ENCODE measurements at places on chromosomes 12 and 14.

DNA sequence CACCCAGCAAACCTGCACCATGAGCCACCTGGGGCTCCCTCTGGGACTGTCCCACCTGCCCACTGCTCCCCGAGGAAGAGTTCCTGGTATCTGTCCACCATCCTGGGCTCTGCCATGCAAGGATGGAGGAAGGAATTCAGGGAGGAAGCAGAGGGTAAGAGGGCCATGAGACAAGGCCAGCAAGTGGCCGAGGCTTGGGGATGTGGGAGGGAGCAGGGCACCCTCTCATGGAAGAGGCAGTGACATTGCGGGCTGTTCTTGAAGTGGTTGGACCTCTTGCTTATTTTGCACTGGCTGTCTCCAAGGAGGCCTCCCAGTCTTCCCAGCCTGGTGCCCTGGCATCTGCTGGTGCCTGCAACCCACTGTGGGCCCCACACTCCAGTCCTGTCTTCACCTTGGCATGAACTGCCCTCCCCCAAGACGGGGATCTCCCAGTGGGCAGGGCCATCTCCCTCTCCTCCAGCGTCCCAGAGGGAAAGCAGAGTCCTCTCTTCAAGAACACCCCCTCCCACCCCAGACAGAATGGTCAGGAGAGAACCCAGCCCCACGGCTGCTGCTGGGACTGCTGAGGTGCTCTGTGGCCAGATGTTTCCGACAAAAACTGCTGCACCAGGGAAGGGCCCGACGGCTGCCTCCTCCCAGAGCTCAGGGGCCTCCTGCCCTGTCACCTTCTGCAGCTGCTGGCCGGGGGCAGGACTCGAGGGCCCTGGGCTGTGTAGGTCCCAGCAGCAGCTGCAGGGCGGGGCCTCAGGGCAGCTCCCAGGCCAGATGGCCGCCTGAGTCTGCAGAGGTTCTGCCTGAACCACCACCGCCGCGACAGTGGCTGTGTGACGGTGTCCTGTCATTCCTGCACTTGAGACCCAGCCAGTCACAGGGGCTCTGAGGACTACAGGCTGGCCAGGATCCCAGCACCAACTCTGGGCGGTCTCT, 1.8 kb upstream of the AKT1 start:
- DNase-seq = no peak

DNA sequence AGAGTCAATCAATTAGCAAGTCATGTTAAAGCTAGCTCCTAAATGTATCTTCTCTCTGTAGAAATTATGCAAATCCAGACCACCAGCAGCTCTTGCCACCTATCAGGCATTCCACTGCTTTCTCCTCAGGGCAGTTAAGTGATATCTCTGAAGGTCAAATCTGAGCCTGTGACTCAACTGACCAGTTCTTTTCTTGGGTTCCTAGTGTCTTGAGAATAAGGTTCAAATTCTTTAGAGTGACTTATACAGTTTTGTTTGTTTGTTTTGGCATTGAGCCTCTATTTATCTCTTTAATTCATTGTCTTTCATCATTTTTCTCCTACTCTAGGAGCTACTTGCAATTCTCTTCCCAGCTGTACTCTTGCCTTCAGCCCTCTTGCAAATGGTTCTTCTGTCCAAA, 2.5 kb upstream of the LRIG3 start:
- DNase-seq = no peak

DNA sequence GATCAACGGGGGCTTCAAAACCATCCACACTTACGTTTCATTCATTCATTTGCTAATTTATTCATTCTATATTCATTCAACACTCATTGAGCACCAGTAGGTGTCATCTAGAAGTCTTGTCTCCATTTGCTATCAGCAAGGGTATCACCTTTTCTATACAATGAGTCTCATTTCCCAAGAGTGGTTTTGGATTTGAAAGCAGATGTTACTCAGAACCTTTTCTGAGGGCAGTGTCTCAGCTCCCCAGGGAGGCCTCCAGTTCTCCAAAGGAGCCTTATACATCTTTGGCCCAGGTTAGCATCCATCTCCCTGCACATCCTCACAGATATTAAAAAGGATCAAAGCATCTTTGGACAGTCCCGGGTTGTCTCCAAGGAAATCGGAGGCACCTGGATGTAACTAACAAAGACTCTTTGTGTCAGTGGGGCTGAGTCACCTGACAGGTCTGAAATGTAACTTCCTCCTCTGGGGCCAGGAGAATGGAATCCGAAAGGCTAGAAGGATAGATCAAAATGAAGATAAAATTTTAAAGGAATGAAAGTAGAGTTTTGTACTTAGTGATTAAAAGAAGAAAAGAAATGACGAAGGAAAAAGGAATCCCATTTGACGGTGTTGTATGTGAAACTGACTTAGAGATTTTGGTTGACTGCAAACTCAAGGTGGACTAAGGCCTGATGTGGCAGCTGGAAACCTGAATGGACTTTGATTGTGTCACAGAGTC, 103.0 kb downstream of the VCPKMT start:
- no peak for DNase-seq

- DNase-seq = no peak
Measured at GRCh38 chr12:2618291-2618995, 176.3 kb upstream of the FKBP4 start.

GRCh38 chr12:2374092-2374906, 321.5 kb downstream of the CACNA1C start:
- no peak for DNase-seq

DNA sequence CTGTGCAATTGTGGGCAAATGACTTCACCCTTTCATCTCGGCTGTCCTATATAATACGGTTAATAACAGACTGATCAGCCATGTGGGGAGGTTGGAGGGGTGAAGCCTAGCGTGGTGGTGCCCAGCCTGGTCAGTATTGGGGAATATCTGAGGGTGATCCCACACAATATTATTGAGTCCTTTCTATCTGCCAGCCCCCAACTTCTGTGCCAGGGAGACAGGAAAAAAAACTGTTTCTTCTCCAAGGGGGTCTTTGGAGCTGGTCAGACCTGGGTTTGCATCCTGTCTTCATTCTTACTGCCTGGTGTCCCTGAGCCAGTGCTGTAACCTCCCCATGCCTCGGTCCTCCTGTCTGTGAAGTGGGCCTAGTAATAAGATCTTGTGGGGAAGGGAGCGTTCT, 6.5 kb downstream of the CYP46A1 start:
- no peak for DNase-seq

DNA sequence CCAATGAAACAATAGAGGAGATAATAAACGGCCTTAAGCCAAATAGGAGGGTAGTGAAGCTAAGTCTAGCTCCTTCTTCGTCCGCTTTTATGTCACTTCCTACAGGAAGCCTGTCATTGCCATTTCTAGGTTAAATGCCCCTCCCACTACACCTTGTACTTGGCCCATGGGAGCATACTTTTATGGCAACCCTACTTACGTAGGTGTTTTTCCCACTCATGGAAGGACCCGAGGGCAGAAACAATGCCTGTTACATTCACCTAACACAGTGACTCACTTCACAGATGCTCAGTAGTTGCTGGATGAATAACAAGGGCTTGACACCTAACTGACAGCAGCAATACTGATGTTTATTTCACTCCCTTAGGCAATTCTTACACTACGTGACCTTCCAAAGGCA, 44.5 kb downstream of the ALKBH1 start:
- DNase-seq = no peak

- DNase-seq = no peak
Measured at GRCh38 chr12:2215709-2216560, 163.1 kb downstream of the CACNA1C start.

DNA sequence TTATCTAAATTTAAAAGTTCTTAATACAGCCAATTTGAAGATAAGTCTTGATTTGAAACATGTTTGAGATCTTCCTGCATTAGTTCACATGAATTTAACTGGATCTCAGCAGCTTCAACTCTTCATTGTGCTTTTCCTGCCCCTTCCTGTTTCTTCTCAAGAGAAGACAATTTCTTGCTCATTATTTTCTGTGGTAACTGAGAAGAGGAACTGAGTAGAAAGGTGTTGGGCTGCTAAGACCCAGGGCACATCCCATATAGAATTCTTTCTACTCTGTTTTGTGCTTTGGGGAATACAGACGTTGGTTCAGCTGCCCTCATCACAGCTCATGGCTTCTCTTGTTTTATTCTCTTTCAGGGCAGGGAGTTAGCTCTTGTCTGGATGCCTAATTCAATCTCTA, 110.2 kb downstream of the SNAPC1 start:
- DNase-seq = no peak

DNA sequence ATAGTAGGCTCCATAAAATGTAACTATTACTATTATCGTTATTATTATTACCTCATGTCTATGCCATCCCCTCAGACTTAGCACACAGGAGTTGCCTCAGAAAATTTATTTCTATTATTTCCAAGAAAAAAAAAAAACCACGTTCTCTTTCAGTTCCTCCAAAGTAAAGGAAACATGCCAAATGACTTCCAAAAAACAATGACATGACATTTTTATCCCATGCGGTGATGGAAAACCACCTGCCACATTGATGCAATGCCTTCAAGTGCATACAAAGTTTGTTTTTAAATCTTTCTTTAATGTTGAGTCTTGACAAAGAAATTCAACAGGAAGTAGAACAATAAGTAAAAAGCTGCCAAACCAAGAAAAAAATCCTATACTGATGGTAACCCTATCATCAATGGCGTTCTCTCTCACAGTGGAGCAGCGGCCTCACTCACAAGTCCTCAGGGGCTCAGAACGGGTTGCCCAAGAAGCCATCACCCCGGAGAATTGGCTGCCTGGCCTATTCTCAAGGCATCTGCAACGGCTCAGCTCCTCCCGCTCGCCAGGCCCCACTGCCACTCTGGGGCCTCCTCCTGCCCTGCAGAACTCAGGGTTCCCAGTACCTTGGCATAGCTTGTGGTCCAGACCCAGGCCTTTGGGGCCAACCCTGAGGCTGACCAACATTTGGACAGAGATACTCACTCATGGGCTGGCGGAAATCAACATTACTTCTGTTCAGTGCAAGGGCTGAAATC, 51.9 kb downstream of the SERPINA3 start:
- no peak for DNase-seq

Data from stimulated activated CD4-positive, alpha-beta T cell treated with anti-CD3 and anti-CD28 coated beads, Interleukin-4, amount 100 ng/mL, for 4 hours (primary cell).